MV-4-11 (cell line): ENCODE measurements at places on chromosomes 7 and 10.

- DNase-seq = no peak
These were observed 12.5 kb downstream of the PROSER2 start for GRCh38 chr10:11835704-11836103.

GRCh38 chr10:126312167-126312566, 76.1 kb downstream of the ADAM12 start:
- DNase-seq = no peak

- no peak for DNase-seq
These were observed 100.6 kb downstream of the DLG5 start for GRCh38 chr10:77825965-77826364.

DNA sequence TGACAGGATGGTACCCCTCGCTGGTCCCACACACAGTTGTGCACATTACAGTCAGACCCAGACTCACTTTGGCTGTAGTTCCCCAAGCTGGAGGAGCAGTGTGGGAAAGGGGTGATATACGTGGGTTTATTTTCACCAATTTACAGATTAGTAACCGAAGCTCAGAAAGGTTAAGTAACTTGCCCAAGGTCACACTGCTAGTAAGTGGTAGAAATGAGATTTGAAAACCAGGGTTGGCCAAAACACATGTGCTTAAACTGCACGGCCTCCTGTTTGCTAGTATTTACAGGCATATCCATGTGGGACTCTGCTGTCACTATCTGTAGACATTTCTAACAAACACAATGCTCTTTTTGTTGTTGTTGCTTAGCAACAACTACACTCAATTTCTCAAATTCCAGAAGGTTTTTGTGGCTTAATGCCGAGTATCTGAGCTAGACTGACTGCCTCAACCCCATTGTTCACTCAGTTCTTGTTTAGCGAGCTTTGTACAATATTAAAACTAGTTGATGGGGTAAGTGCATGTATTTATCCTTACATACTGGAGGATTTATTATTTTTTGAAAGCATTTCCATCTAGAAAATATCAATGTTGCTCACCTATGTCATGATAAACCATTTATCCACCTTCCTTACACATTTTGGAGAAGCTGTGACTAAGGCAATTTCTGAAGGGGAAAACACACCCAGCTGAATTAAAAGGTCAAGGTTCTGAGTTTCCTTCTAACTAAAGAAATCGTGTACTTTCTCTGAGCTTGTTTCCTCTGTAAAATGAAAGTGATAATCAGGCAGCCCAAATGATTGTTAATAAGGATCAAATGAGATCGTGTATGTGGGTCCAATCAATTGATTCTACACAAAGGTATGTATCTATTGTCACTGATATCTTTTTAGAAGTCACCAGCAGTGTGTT, 5.3 kb upstream of the TMEM139 start:
- no peak for DNase-seq

DNA sequence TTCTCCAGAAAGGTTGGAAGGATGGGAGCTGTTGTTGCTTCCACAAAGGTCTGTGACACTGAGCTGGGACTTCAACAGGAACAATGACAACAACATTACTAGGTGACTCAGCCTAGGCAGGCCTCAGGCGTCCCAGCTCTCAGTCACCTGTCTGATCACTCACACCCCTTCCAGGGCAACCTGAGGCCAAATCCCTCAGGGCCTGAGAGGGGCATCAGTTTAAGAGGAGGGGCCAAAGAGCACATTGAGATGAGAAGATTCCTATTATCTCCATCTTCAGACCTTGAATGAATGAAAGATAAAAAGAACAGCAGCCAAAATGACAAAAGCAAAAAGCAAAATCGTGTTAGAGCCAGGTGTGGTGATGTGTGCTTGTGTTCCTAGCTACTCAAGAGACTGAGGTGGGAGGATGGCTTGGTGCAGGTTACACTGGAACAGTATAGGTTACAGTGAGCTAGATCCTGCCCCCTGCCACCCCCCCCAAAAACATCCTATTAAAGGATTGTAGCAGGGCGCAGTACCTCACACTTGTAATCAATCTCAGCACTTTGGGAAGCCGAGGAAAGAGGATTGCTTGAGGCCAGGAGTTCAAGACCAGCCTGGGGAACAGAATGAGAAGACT, at the start of gene ATG9B:
ATG9B (minus strand) TSS at position 60 of the 622 bp plus-strand sequence. CDS start 71 bp downstream, outside the sequence.
- DNase-seq = no peak

- no peak for DNase-seq
These were observed 22.4 kb downstream of the TLL2 start for GRCh38 chr10:96491303-96491702.
